ENCODE measurements at places on chromosomes 5 and 9.
A peak's percentile ranks its signal among the peaks of the same experiment; 100 is the strongest.

GRCh38 chr9:89304020-89304833 is 6.8 kb upstream of the CKS2 start:
- no peak for DNase-seq

- no peak for DNase-seq
Measured at GRCh38 chr9:80285326-80285725, 713.6 kb downstream of the TLE4 start.

GRCh38 chr5:96141749-96142148 is 180.1 kb upstream of the ELL2 start:
- no peak for DNase-seq

GRCh38 chr5:6660688-6661087 is 27.4 kb downstream of the SRD5A1 start:
- DNase-seq = no peak

- DNase-seq = no peak
Measured at GRCh38 chr9:111094433-111094924, 56.2 kb upstream of the LPAR1 start.

DNA sequence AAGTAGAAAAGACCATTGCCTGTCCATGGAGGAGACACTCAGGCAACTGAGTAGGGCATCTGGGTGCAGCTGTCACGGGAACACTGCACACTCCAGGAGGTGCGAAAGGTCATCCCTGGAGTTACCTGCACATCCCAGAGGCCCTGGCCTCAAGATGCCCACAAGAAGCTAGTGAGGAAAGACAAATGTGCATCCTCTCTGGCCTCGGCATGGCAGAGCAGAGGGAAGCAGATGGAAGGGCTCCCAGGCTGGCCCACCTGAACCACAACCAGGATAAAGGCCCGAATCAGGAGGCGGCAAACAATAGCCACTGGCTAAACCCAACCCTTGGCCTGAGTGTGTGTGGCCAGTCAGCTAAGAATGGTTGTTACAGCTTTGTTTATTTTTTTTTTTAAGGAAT is 231.7 kb downstream of the SYK start:
- no peak for DNase-seq

GRCh38 chr9:89940625-89941024 is 335.8 kb downstream of the GADD45G start:
- DNase-seq = no peak

- DNase-seq = no peak
Measured at GRCh38 chr5:59069438-59070079, 486.7 kb downstream of the RAB3C start.

DNA sequence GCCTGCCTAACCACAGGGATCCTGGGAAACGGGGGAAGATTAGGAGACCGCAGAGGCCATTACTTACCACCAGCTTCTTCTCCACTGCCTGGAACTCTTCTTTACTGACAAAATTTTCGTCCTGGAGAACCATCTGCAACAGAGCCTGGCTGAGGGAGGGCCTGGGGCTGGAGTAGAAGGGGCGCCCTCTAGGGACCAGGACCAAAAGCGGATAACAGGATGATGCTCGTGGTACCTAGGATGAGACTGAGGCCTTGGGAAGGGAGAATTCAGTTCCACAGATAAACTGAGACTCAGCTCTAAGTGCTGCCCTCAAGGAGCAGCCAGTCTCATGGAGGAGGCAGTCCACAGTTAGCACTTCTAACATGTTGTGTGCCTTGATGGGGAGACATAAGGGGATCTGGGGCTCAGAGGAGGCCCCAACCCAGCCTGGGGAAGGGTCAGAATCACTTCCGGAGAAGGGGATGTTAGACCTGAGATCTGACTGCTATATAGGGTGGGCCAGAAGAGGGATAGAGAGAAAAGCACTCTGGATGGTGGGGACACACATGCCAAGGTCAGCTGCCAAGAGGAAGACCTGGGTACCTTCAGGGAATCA is 1.2 kb downstream of the SPATA24 start:
- DNase-seq = no peak

GRCh38 chr9:22158927-22159346 is 149.8 kb upstream of the CDKN2B start:
- DNase-seq = no peak

DNA sequence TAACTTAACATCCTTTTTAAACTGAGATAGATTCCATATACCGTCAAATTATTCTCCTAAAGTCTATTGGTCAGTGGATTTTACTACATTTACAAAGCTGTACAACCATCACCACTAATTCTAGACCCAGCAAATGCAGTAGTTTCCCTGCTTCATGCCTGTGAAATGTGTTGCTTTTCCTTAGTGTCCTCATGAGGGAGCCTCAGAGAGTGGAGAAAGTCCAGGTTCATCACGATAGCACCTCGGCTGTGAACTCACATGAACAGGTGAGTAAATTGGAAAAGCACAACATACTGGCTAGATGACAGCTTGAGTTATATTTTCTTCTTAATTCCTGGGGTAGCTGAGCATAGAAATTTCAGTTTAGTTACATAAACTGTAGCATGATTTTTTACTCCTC is 653.7 kb downstream of the MTRR start:
- DNase-seq = no peak

- no peak for DNase-seq
Measured at GRCh38 chr5:131270809-131271208, 7.0 kb downstream of the CDC42SE2 start.

DNA sequence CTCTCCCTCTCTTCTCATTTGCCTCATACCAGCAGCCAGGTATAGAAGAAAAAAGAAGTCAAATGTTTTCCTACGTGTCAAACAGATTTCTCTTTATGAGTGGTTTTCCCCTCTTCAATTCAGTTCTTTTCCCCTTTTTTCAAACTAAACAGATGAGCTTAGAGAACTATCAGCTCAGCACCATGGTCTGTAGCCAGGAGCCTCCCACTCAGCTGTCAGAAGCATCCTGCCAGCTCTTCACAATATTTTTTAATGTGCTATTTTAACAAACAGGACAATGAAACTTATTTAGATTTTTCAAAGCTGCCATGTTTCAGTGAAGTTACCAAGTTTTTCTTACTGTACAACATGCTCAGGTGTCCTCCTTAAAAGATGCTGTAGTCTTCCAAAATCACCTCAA is 63.5 kb downstream of the CMYA5 start:
- no peak for DNase-seq

GRCh38 chr5:177496727-177497291 is 595 bp downstream of the PDLIM7 start:
- DNase-seq = peak; percentile 23

DNA sequence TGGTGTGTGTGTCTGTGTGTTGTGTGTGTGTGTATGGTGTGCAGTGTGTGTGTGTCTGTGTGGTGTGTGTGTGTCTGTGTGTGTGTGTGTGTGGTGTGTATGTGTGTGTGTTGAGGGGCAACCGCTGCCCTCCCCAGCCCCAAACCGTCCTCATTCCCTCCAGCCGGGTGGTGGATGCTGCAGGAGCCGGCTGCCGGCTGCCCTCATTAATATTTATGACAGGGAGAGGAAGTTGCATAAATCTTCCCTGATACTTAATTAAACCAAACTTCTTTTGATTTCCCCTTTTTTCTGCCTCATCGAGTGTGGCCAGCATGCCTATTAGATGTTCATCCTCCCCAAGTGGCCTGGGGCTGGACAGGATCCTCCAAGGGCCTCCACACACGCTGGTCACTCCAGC is 121.4 kb upstream of the MVB12B start:
- DNase-seq = no peak

- DNase-seq = no peak
Measured at GRCh38 chr5:180133551-180133950, 62.0 kb upstream of the RNF130 start.

GRCh38 chr5:75053054-75053303 is 621 bp upstream of the GCNT4 start:
- DNase-seq = no peak

DNA sequence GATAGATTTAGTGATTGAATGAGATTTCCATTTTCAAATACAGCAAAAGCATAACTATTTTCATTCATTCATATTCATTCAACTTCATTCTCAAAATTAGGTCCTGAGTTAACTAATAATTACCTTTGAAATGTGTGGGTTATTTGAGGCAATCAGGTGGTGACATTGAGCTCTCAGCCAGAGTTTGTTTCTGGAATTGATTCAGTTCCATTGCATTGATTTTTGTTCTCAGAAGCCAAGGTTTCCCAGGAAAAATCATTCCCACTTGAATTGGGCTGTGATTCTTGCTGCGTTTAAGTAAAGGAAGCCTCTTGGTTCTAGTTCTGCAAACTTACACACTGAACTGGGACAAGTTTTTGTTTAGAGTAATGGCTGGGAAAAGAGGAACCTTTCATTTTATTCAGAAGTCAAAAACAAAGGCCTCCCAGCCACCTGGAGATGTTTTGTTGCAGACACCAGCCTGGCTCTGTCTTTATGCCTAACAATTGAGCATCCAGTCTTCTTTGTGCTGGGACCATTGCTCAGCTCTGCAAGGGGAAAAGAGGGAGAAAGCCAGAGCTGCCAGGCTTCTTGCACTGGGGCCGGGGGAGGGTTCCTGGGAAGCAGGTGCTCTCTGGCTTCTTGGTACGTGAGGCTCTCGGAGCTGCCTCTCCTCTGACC is 198.6 kb downstream of the TRIO start:
- no peak for DNase-seq

DNA sequence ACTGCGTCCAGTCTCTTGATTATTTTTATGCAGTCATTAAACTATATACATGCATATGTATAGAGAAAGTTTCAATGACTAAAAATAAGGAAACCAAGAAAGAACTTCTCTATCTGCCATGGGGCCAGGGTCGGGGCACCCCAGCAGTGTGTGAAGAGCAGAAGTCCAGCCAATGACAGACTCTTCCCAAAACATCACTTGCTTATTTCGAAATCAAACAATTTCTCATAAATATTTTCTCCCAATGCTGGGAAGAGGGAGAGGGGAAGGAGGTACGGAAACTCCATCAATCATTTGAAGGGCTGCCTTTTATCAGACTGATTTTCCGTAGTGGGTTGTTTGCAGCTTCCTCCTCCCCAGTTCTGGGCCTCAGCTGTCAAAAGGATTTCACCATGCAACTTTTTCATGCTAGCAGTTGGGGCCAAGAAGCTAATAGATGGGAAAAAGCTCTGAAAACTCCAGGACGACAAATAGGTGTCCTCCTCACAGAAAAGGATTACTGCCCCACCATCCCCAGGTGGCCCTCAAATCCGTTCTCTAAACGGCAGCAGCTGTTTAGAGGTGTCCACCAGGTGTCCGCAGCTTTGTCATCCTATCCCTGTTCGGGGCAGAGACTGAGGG is 617 bp upstream of the FPGS start:
- DNase-seq = no peak

DNA sequence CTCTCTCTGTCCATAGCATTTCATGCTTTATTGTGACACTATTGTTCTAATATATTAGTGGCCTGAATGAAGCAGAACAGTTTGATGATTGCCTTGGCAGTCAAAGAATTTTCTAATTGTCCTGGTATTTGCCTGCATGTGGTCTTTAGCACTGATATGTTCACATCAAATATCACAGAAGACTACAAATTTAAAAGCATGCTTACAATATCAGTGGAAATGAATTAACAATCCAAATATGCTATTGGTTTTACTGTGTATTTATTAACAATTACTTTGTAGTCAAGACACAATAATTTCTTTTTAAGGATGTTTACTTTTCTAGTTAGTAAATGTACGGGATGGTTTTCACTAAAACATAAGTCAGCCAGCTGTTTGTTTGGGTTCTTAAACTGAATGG is 18.3 kb downstream of the EFNA5 start:
- no peak for DNase-seq

GRCh38 chr5:78509145-78509865 is 139.3 kb downstream of the LHFPL2 start:
- DNase-seq = no peak

DNA sequence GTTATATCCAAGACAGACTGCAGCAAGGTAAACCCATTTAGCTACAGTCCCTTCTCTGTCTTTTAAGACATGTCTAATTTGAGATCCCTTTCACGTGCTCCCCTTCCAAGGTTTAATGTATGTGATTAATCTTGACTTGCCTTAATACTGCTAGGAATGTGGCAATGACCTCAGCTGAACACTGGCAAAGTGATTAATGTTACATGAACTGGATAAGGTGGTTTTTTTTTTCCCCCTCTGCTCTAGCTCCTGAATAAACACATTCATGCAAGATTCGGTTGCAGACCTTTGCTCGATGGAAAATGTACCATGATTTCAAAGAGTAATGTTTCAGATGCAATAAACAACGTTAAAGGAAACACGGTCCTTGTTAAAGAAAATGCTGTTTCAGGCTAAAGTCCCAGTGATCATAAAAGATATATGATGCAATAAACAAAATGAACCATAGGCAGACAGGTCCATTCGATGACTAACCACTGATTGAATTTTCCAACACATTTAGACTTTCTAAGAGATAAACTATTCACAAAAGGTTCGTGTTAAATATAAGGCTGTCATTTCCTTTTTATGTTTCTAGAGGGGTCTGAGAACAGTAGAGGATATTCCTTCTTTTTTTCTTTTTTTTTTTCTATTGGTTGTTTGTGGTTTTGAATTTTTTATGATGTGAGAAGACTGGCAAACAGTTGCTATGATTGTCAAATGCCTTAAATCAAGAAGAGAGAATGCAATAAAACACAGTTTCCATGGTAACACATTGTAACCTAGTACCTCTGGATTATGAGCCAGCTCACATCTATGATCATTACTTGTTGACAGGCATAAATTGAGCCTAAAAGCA is 44.7 kb upstream of the ZNF608 start:
- DNase-seq = peak; percentile 38

DNA sequence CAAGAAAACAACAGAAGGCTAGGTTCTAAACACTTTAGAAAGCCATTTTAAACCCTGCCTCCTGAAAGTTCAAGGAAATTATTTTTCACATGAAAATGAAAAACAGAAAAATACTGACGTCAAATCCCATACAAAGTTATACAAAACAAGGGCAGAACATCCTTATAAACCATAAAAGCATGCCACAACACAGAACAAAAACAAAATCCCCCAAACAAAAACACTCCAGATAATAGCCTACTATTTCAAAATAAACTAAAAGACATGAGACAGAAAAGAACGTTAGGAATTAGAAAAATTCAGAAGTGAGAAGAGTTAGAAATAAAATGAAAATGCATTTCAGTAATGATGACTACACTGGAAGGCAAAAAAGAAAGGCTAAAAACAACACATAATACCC is 173.6 kb downstream of the DCP2 start:
- no peak for DNase-seq

- no peak for DNase-seq
Measured at GRCh38 chr9:137798901-137799629, 78.5 kb upstream of the CACNA1B start.

- DNase-seq = no peak
Measured at GRCh38 chr9:121620777-121621449, 30.5 kb upstream of the DAB2IP start.

GRCh38 chr5:140862441-140863295 is 6.1 kb upstream of the PCDHA11 start:
- no peak for DNase-seq

DNA sequence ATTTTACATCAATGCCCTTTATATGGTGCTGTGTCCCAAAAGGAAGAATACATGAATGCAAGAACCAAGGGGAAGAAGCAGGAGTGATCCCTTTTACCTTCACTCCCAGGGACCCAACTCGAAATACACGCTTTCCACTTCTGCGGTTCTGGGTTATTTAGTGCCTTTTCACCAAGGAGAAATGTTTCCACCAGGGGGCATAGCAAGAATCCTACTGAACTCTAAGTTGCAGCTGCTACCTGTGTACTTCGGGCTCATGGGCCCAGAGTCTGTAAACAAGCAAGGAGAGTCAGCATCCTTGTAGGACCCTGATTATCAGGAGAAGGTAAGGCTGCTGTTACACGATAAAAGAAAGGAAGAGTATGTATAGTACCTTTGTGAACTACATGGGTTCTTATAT is 45.7 kb downstream of the DPYSL3 start:
- no peak for DNase-seq

- DNase-seq = no peak
Measured at GRCh38 chr9:82124090-82124489, 135.5 kb downstream of the SPATA31D1 start.

GRCh38 chr5:122152266-122152900 is 23.0 kb downstream of the ZNF474 start:
- no peak for DNase-seq
